ENCODE measurements at places on chromosomes 2 and 18.

GRCh38 chr18:8462651-8463185, 146.5 kb upstream of the RAB12 start:
- H3K4me1 ChIP-seq, result no peaks in the 10 kb centered on the region
- no peak overlapping the region for H3K4me3 ChIP-seq
- no peak overlapping the region for H3K27ac ChIP-seq
- H3K36me3 ChIP-seq, result no peaks in the 10 kb centered on the region

DNA sequence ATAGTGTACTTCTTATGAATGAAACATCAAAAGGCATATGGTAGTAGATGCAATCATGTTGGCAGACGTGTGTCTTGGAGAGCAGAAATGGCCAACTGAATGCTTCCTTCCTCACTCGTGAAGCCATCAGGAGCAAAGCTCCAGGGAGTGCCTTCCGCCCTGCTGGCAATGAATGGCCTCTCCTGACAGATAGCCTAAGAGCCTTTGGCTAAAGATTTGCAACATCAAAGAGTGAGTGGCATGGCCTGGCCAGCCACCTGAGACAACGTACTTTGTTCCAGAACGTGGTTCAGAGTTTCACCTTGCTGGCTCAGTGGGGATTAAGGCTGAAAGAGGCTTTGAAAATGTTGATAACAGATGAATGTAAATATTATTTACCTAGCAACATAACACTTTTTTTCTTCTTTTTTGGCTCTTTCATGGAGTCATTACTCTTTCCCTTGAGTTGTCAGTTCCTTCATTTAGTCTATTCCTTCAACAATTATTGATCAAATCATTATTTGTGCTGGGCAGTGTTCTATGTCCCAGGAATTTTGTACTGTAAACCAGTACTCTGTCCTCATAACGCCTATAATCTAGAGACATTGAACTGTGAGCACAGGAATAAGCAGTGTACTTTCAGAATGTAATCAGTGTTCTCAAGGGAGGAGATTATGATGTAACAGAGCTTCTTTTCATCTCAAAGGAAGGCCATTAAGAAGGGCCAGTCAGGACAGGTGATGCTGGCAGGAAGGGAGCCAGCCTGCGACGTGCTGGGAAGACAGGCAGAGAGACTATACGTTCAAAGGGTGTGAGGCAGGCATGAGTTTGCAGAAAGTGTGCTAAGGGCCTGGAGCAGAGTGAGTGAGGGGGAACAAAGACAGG, 59.4 kb upstream of the SH3RF3 start:
- peaks cover 21% of the 10 kb centered on the region for H3K4me1 ChIP-seq
- peaks cover 19% of the 10 kb centered on the region for H3K27me3 ChIP-seq
- no peak overlapping the region for H3K4me3 ChIP-seq
- H3K36me3 ChIP-seq, result no peaks in the 10 kb centered on the region
- H3K27ac ChIP-seq, result no peak overlapping the region
- DNase-seq, result no peak

DNA sequence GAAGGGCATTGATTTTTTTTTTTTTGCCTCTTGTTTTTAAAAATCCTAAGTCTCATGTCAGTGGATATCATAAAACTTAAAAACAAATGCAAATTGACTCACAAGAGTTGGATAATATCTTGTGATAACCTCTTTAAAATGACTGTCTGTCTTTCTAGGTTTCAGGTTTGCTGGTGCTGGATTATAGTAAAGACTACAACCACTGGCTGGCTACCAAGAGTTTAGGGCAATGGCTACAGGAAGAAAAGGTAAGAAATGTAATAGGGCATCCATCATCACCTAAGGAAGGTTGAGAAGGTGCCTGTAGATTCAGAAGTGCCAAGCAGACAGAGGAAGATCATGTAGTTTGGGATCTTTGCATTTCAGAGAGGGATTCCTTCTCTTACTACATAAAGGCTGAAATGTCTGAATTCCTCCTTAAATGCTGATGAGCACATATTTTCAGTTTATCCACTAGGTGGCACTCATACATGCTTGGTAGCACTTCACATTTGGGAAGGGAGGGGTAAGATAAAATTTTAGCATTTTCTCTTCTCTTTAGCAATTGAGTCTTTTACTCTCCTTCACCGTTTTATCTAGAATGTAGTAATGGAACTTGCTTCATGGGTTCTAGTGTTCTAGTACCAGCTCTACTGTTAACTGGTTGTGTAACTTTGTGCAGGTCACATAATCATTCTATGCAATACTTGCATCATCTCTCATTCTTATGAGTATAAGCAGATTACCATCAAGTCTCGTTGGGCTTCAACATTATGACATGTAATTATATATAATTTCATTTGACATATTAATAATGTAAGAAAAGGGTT, 21.1 kb downstream of the CPS1 start:
- H3K27me3 ChIP-seq, result no peaks in the 10 kb centered on the region
- no peak overlapping the region for H3K27ac ChIP-seq

DNA sequence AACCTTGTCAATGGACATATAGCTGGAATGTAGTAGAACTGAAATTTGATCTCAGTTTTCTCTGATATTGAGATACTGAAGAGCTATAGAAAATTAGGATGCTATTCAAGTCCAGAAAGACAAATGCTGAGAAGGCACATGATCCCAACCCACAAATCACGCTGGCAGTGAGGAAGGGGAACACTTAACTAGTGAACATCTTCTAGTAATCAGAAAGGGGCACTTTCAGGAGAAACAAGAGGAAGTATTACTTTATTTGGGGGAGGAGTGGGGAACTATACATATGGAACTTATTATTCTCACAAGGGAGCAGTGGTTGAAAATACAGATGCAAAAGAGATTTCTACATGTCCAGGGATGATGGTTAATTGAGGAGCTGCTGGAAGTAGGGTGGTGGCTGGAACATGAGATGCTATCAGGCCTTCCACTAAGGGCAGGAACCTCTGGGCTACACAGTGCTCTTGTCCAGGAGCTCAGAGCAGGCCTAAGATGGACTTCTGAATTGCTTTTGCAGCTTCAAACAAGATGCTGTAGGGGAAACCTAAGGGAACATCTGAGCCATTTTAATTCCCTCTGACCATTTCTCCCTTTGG, 79.3 kb downstream of the TGFA start:
- H3K4me3 ChIP-seq, result no peak overlapping the region
- peaks cover 48% of the 10 kb centered on the region for H3K27me3 ChIP-seq
- no peaks in the 10 kb centered on the region for H3K36me3 ChIP-seq
- no peak overlapping the region for H3K27ac ChIP-seq

DNA sequence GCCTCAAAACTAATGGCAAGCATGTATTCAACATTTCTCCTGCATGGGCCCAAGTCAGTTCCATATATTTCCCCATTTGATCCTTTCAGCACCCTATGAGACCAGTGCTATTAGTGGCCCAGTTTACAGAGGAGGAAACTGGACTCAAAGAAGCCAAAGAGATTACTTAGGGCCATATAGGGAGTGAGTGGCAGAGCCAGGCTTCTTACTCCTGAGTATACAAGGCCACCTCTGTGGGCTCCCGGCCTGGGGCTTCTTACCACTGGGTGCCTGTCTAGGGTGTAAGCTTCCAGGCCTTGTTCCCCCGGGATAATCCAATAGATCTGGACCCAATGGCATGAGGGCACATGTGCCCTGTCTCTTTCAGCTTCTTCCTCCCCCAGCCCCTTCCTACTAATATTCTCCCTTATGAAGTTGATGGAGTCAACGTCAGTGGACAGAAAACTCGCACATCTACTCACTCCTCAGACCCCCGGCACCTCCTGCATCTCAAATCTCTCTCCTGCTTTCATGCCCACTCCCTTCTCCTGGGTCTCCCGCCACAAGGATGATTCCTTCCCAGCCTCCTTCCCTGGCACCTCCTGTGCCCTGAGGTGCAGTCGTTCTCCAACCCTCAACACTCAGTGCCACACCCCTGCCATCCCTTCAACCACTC, 222.6 kb downstream of the ANAPC1 start:
- no peak overlapping the region for H3K27ac ChIP-seq
- H3K36me3 ChIP-seq, result no peaks in the 10 kb centered on the region

GRCh38 chr2:16330571-16330970, 335.1 kb downstream of the CYRIA start:
- no peaks in the 10 kb centered on the region for H3K27me3 ChIP-seq
- no peak for DNase-seq
- peak overlapping the region; percentile 13 for H3K4me3 ChIP-seq
- H3K27ac ChIP-seq, result peak overlapping the region; percentile 83
- no peaks in the 10 kb centered on the region for H3K36me3 ChIP-seq

- peak overlapping the region; percentile 98 for H3K27ac ChIP-seq
- peaks cover 8% of the 10 kb centered on the region for H3K36me3 ChIP-seq
- no peak for DNase-seq
- H3K4me1 ChIP-seq, result peaks cover 61% of the 10 kb centered on the region
- H3K27me3 ChIP-seq, result no peaks in the 10 kb centered on the region
- H3K4me3 ChIP-seq, result no peak overlapping the region
These were observed 24.4 kb downstream of the NFE2L2 start for GRCh38 chr2:177239932-177240630.

GRCh38 chr2:55231546-55232083, 478 bp downstream of the CLHC1 start:
- peak overlapping the region; percentile 91 for H3K4me3 ChIP-seq
- H3K4me1 ChIP-seq, result peaks cover 38% of the 10 kb centered on the region
- DNase-seq, result no peak
- peak overlapping the region; percentile 99 for H3K27ac ChIP-seq
- H3K36me3 ChIP-seq, result peaks cover 17% of the 10 kb centered on the region

- H3K27me3 ChIP-seq, result peaks cover 3% of the 10 kb centered on the region
- peaks cover 3% of the 10 kb centered on the region for H3K36me3 ChIP-seq
- H3K4me3 ChIP-seq, result no peak overlapping the region
These were observed 46.3 kb upstream of the LTBP1 start for GRCh38 chr2:32900246-32900973.

DNA sequence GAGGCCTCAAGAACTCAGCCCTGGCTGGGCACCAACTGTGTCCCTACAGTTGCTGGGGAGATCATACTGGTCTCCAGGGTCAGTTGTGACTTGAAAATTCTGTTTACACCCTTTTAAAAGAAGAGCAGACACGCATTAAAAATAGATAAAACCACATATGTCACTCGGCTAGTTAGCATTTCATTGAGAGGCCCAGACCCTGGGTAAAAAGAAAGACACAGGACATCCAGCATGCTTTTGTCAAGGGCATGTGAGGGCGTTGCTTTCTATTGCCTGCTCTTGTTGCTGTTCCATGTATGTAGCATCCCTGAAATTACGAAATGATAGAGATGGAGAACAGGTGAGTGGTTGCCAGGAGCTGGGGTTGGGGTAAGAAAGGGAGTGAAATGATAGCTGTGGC, 94.3 kb downstream of the SEPTIN10 start:
- DNase-seq, result no peak
- no peaks in the 10 kb centered on the region for H3K36me3 ChIP-seq
- H3K27ac ChIP-seq, result no peak overlapping the region
- H3K4me3 ChIP-seq, result no peak overlapping the region

DNA sequence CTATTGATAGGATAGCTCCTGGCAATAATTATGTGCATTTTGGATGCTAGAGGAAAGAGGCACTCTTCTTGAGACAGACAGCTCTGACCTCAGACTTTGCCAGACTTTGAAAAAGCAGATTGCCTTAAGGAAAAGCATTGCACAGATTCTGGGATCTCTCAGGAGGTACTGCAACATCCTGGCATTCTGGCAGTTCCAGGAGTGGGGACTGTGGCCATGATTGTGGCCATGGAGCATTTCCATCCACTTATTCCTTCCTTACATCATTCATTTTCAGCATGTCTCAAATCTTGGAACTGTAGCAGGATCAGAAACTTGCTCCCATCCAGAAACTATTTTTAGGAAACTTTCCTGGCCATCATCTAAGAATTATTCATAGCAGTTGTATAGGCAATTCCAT, 144.9 kb upstream of the FOSL2 start:
- no peak for DNase-seq
- no peak overlapping the region for H3K4me3 ChIP-seq
- H3K27me3 ChIP-seq, result no peaks in the 10 kb centered on the region
- H3K27ac ChIP-seq, result no peak overlapping the region

GRCh38 chr18:41353777-41354528, 601.1 kb upstream of the PIK3C3 start:
- peaks cover 6% of the 10 kb centered on the region for H3K36me3 ChIP-seq
- H3K4me3 ChIP-seq, result no peak overlapping the region
- DNase-seq, result no peak
- no peaks in the 10 kb centered on the region for H3K4me1 ChIP-seq
- H3K27ac ChIP-seq, result no peak overlapping the region

- peaks cover 3% of the 10 kb centered on the region for H3K36me3 ChIP-seq
- H3K27me3 ChIP-seq, result peaks cover 6% of the 10 kb centered on the region
- H3K4me3 ChIP-seq, result peak overlapping the region; percentile 75
- DNase-seq, result no peak
These were observed 1.6 kb downstream of the SLC66A2 start for GRCh38 chr18:79949697-79950487.

- peaks cover 18% of the 10 kb centered on the region for H3K4me1 ChIP-seq
- no peak overlapping the region for H3K27ac ChIP-seq
- H3K27me3 ChIP-seq, result peaks cover 78% of the 10 kb centered on the region
- DNase-seq, result no peak
- H3K36me3 ChIP-seq, result no peaks in the 10 kb centered on the region
These were observed 5.4 kb downstream of the KLHL14 start for GRCh38 chr18:32767400-32767799.

DNA sequence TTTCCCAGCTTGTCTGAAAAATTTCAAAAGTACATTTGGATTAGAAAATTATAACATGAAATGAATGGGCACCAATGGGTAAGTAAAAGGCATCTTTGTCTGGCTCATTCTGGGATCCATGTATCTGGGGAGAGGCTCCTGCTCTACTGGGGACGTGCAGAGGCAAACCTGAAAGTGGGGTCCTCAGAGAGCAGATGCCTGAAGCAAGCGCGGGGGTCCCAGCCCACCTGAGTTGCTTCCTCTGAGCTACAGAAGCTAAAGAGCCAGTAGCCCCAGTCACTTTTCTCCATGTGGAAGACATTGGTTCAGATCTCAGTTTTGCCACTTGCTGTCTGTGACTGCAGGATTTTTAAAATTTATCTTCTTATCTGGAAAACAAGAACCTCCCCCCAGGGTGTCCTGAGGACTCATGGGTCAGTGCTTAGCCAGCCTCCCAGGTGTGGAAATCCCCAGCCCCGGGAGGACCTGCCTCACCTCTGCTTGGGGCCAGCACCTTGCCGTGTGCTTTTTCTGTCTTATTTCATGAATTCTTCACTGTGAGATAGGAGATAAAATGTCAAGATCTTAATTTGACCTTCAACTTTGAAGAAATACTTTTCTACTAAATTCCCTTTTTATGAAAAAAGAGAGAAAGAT, 25.1 kb upstream of the ODC1 start:
- no peak overlapping the region for H3K4me3 ChIP-seq
- no peaks in the 10 kb centered on the region for H3K36me3 ChIP-seq
- H3K27me3 ChIP-seq, result no peaks in the 10 kb centered on the region

DNA sequence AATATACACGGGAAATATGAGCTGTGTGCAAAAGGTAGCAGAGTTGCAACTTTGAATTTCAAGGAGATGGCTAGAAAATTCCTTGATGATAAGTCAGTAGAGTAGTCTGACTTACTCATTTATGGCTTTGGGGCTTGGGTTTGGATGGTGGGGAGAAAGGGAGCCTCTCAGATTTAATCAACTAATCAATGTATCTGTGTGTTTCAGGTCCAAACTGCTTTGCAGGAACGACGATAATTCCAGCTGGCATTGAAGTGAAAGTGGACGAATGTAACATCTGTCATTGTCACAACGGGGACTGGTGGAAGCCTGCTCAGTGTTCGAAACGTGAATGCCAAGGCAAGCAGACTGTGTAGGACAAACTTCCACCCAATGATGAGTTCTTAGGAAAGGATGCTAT, 164.6 kb downstream of the VWC2L start:
- DNase-seq, result no peak
- H3K4me3 ChIP-seq, result no peak overlapping the region
- no peak overlapping the region for H3K27ac ChIP-seq
- no peaks in the 10 kb centered on the region for H3K36me3 ChIP-seq
- H3K27me3 ChIP-seq, result no peaks in the 10 kb centered on the region

Data from mesothelial cell of epicardium (in vitro differentiated cells).